ENCODE measurements at places on chromosomes 4 and X. TPM values are rescaled to one million over a fixed set of nuclear protein-coding genes. Genes with fewer than 3 reads are reported as not detected.

Gene SCRG1
- total RNA-seq = not detected

Gene INPP4B
- total RNA-seq = 20.7 TPM

Gene TRAM1L1
- 0.96 TPM for total RNA-seq

Gene MCUB
- total RNA-seq = 14.8 TPM

Gene MAMLD1
- 5.0 TPM for total RNA-seq

Gene RBPJ
- total RNA-seq = 86.2 TPM

Gene CTSO
- total RNA-seq = 30.5 TPM

Gene TBX22
- not detected for total RNA-seq

Gene MSX1
- 2.5 TPM for total RNA-seq

Gene RHOXF2B
- not detected for total RNA-seq

Gene AMER1
- total RNA-seq = 4.5 TPM

Gene PSMD10
- 34.7 TPM for total RNA-seq

Gene ARAP2
- total RNA-seq = 57.2 TPM

Gene AMBN
- not detected for total RNA-seq

Gene CT45A2
- not detected for total RNA-seq

Gene FGF13
- total RNA-seq = 3.2 TPM

Gene ASB12
- total RNA-seq = 0.32 TPM

Gene APELA
- not detected for total RNA-seq

Gene ANXA3
- total RNA-seq = 182 TPM

Gene FOXP3
- total RNA-seq = 0.35 TPM

Gene USP51
- total RNA-seq = 3.7 TPM

Gene MAOB
- 38.9 TPM for total RNA-seq

Gene PF4V1
- total RNA-seq = not detected
